H54 (cell line): ENCODE measurements at places on chromosomes 5 and 9.

- DNase-seq: no peak
These were observed 27.7 kb downstream of the G3BP1 start for GRCh38 chr5:151799407-151799806.

DNA sequence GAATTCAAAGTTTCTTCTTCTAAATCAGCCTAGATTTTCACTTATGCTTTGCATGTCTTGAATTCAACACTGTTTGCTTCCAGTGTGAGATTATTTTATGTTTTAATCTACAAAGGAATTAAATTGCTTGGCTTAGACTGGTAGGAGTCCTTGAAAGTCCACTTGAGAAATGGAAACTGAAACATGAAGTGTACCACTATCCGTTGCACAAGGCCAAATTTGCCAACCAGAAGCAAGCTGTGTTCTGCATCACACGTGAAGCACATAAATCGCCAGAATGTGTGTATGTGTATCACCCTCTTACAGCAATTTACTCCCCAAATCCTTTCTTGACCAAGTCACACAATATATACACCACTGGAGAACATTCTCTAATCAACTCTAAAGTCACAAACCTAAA is 10.3 kb downstream of the SEMA6A start:
- no peak for DNase-seq

DNA sequence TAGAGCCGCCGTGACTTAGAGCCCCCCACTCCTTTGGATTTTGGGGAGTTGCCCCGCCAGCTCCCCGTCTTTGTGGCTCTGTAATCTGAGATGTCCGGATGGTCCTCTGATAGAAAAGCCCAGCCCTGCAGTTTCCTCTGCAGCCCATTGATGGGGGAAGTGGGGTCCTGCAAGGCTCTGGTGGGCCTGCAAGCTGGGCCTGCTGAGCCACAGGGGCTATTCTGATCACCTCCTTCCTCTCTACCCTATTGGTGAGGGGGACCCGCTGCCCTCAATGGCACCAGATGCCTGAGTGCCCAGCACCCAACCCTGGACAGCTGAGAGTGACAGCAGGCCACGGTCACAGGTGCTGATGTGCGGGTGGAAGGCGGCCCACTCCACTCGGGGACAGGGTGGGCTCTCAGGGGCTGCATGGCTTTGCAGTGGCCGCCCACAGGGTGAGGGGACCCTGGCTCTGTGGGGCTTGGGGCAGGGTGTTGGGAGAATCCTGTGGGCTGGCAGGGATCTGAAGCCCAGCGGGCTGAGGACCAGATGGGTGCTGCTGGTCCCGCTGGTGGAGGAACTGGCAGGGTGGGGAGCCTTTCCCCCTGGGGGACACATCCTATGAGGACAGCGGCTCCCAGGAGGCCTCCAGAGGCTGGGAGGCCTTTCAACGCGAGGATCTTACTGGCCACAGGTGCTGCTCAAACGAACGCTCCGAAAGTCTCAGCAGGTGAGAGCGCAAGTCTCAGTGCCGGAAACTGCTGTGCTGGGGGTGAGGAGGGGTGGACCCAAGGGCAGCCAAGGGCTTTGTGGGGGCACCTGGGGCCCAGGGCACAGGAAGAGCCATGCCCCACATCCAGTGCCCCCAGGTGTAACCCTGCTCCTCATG is 30.0 kb upstream of the LPCAT1 start:
- no peak for DNase-seq

GRCh38 chr9:122207096-122207495 is 21.7 kb downstream of the LHX6 start:
- DNase-seq: no peak

DNA sequence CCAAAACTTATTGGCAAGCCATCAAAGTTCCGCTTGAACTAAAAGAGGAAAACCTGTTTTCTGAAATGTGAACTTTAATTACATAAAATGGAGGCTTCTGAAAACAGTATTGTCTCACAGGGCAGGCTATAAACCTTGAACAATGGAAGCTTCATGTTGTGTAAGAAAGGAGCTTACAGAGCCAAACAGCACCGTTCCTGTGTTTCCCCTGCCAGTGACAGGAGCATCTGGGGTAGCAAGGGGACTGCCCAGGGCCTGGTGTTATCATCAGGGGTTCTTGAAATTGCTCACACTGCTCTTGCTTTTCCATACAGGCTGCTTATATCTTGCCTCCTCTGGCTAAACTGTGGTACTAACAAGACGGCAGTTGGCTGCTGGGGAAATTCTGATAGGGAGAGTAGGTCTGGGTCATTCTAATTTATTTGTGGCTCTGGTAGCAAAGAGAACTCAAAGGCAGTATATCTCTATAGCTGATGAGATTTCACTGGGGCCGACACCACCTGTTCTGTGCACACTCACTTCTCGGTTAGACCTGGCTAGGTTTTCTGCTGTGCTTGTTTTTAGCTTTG is 40.4 kb downstream of the BASP1 start:
- no peak for DNase-seq

DNA sequence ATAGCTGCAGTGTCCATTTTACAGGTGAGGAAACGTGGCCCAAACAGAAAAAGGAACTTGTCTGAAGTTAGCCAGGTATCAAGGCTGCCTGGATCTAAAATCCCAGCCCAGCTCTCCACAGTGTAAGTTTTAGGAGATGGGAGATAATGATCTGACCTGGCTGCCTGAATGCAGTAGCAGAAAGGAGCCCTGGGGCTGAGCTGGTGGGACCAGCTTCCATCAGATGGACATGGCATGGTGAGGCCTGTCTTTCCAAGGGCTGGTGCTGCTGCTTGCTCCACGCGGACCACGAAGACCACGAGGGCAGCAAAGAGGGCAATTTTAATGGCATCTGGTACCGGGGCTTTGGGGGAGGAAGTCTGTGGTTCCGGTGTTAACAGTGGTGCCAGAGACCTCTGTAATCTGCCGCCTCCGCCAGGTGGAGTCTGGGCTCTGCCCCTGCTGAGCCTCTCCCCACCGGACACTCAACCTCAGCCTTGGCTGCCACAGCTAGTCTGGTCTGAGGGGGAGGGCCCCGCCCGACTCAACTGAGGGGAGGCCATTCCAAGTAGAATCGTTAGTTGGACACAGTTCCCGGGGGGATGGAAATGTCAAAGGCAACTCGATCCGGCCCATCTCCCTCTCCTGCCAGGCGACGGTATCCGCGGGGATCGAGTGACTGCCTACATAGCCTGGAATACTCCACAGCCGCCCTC is 650 bp downstream of the MYORG start:
- DNase-seq: no peak

- no peak for DNase-seq
These were observed 14.2 kb upstream of the LARP1 start for GRCh38 chr5:154740957-154741356.

GRCh38 chr9:15552636-15553527 is at the start of gene CCDC171:
Gene CCDC171, plus strand, starts transcription at chr9:15553043. Its CDS starts 11,046 bp downstream, at chr9:15564089.
- peak; percentile 96 for DNase-seq

GRCh38 chr5:11415751-11416150 is 488.5 kb downstream of the CTNND2 start:
- DNase-seq: no peak

DNA sequence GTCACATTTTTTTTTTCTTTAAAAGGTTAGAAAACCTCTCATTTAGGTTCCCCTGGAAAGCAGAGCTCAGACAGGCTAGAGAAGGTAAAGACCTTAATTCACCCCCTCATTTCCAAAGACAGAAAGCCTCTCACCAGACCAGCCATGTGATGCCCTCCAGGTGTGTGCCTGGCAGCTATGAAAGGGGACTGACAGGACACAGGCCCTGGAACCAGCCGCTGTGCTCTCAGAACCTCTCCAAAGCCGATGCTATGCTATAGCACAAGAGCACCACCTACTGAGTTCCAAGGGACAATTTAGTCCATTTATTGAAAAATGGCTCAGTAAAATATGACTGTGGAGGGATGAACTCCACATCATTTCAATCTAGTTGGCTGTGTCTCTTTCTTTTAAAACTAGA is 48.8 kb downstream of the FANCC start:
- no peak for DNase-seq

DNA sequence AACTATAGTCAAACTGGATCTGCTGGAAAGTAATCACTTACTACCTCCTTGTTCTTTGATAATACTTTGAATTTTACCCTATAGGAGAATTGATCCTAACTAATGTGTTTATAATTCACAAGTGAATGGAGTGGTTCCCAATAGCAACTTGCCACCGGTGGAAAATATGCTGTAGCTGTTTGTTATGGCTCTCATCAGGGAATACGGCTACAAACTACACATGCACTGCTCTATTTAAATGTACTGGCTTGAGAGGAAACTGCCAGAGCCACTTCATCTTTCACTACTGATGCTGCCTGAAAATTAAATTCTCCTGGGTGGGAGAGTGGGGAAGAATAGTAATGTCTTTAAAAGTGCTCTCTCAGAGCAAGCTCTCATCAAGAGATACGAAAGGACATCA is 448.5 kb upstream of the GRAMD2B start:
- no peak for DNase-seq

- DNase-seq: no peak
These were observed 47.5 kb upstream of the NRARP start for GRCh38 chr9:137349471-137350033.

DNA sequence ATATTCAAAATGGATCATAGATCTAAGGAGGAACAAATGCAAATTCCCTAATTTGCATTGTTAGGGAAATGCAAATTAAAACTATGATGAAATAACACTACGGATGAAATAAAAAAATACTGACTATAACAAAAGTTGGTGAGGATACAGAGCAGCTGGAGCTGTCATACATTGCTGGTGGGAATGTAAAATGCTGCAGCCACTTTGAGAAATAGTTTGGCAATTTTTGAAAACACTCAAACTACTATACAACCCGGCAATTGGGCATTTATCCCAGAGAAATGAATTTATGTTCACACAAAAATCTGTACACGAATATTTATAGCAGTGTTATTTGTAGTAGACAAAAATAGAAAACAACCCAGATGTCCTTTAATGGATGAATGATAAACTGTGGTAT is 22.5 kb downstream of the C5orf47 start:
- no peak for DNase-seq

DNA sequence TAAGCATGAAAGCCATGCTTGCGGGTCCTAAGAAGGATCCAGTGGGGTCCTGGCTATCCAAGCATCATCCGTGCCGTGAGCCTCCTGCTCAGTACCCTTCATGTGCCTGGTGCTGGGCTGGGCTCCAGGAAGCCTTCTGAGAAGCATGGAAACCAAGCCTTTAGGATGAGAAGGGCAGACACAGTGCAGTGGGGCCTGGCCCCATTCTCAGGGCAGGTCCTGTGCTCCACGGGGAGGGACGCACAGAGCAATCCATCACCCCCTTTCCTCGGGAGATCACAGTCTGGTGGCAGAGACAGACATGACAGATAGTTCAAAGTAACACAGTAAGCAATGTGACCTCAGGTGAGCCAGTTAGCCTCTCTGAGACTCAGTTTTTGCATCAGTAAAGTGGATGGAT is 76.9 kb downstream of the RGS3 start:
- no peak for DNase-seq

DNA sequence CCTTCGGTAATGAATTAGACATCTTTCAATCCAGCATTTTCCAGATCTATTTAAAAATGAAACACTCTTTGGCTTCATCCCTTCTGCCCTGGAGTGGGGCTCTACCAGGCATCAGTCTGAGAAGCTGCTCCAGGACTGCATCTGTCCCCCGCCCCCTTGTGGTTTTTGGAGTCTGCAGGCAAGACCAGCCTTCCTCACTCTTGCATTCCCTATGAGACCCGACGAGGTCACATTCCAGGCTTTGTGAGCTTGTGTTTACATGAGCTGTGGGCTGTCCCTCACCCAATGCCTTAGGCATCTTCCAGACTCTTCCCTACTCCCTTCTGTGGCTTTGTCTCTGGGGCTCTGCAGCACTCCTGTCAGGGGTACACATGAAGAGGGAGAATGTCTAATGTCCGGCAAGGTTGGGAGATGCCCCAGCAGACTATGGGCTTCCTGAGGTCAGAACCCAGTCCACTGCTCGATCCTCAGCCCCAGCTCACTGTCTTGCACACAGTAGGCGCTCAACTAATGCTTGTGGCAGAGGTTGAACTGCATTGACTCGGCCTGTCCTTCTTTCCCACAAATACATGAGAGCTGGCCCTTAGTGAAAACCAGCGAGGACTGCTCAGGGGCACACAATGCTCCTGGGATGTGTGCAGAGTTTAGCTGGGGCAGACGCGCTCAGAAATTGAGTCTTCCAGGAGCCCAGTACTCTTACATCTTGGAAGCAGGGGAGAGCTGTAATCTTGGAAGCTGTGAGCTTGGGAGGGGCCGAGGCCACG is 11.7 kb upstream of the GADD45G start:
- no peak for DNase-seq

DNA sequence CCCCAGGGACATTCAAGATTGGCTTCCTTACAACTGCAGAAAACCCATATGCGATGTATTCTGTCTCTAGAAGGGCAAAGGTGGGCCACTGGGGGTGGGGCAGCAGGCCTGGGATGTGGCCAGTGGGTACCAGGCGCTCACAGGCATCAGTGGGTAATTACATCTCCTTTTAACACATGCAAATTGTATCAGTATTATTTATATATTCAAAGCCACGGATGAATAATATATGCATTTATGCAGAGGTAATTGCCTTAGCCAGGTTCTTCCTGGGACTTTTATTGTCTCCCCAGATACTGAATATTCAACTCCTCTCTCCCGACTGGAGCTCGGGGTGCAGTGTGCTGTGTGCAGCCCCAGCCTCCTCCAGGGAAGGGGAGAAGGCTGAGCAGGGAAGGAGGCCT is 109.4 kb upstream of the MVB12B start:
- no peak for DNase-seq

DNA sequence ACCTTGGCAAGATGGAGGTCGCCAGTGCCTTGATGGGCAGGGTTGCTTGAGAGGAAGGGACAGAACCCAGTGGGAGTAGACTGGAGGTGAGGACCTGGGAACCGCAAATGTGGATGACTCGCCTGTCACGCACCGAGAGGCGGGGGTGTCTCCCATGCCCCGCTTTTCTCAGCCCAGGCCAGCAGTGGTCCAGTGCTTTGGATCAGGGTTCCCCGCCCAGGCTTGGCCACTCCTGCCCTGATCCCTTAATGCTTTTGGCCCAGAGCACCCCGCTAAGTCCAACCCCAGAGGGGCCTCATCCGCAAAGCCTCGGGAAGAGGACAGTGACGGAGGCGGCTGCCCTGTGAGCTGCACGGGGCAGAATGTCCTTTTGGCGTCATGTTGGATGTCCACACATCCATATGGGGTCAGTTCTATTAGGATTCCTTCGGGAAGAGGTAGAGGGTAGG is 2.4 kb downstream of the MRPS2 start:
- no peak for DNase-seq
